Activated naive CD8-positive, alpha-beta T cell treated with anti-CD3 and anti-CD28 coated beads, Interleukin-2, amount 50 U/mL, for 24 hours (primary cell): ENCODE measurements at places on chromosomes 4 and X.

- DNase-seq = peak; percentile 29
Observed at GRCh38 chr4:83212041-83212851, 72.4 kb downstream of the COQ2 start.

DNA sequence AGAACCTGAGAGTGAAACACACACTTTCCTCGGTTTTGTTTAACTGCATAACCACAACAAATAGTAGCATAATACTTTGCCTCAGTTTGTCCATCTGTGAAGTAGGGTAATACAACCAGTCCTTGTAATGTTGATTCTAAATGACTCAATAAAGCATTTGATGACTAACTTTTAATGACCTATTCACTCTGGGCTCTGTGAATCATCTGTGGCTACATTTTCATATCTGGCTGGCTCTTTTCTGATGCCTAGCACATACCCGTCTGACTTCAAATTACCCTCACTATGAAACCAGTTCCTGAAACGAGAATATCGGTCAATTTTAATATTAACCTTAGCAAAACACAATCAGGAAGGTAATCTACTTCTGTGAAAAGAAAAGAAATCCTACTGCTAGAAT is 151.0 kb downstream of the SH2D1A start:
- DNase-seq = no peak

GRCh38 chr4:55087913-55088260 is 37.5 kb downstream of the KDR start:
- no peak for DNase-seq

DNA sequence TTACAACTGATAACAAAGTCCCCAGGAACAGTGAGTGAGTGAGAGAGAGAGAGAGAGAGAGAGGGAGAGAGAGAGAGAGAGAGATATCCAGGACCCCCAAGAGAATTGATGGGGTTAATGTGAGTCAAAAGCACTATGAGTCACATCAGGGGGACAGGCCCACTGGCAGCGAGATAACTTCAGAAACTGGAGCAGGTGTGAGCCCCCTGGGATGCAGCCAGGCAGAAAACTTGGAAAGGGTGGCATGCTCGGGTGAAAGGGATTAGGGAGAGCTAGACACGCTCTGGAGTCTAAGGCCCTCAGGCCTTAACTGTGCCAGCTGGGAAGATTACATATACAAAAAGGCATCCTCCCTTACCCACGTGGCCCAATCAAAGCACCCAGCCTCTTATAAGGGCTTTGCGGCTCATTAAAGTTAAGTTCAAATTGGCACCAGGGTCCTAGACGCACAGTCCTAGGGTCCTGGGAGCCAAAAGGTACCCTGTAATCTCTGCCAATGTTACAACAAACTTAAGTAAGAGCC is 841 bp downstream of the ACOT9 start:
- DNase-seq = peak; percentile 19

GRCh38 chrX:80799584-80799983 is 10.1 kb downstream of the BRWD3 start:
- no peak for DNase-seq

DNA sequence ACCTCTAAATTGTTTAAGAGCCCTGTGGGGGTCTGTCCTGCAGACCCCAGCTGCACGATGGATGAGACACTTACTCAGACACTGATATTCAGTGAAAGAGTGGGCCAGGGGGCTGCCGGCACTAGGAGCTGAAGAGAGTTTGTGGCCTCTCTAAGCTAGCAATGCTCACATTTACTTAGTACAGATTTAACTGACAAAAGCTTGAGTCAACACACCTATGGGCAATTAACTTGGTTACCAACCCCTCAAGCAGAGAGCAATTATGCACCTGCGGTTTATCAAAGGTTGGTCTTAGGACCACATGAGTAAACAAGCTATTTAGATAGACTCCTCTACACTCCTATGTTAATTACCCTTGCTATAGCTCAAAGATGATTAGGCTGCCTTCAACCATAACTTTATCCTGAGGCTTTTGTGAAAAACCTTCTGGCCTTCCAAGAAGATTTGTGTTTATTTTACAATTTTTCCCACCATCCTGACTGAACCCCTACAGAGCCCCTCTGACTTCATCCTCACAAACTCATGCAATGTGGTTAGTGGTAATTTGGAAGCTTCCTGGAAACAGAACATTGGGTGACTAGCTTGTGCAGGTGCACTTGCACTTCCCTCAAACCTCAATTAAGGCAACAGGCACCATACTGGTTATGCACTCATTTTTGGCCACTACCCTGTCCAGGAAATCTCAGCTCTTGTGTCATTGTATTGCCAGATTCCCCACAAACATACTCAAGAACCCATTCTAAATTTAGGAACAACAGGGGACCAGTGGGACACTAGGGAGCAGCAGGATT is 234.4 kb upstream of the ITM2A start:
- DNase-seq = no peak

GRCh38 chr4:40563401-40563800 is 66.3 kb downstream of the RBM47 start:
- no peak for DNase-seq

DNA sequence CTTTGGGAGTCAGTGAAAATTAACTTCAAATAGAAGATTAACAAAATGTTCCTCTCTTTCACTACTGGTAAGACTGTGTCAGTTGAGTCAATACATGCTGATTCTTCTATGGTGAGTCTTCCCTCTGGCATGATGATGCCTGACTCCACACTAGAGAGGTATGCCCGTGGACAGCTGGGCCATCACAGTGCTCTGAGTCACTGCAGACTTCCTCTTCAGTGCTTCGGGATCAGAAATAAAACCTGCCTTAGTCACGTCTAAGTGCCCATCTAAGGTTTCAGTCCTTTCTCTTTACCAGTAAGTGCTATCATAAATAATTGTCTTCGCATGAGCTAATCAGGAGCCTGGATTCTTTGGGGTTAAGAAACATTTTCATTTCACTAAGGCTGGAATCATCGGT is 1.6 kb upstream of the ASB5 start:
- DNase-seq = no peak

- no peak for DNase-seq
Observed at GRCh38 chrX:15515931-15516330, 15.3 kb downstream of the BMX start.

- DNase-seq = no peak
Observed at GRCh38 chr4:147388018-147388417, 92.9 kb upstream of the EDNRA start.

GRCh38 chr4:68466185-68466584 is 18.9 kb downstream of the TMPRSS11E start:
- DNase-seq = no peak

- no peak for DNase-seq
Observed at GRCh38 chr4:38670939-38671591, 7.1 kb downstream of the KLF3 start.

DNA sequence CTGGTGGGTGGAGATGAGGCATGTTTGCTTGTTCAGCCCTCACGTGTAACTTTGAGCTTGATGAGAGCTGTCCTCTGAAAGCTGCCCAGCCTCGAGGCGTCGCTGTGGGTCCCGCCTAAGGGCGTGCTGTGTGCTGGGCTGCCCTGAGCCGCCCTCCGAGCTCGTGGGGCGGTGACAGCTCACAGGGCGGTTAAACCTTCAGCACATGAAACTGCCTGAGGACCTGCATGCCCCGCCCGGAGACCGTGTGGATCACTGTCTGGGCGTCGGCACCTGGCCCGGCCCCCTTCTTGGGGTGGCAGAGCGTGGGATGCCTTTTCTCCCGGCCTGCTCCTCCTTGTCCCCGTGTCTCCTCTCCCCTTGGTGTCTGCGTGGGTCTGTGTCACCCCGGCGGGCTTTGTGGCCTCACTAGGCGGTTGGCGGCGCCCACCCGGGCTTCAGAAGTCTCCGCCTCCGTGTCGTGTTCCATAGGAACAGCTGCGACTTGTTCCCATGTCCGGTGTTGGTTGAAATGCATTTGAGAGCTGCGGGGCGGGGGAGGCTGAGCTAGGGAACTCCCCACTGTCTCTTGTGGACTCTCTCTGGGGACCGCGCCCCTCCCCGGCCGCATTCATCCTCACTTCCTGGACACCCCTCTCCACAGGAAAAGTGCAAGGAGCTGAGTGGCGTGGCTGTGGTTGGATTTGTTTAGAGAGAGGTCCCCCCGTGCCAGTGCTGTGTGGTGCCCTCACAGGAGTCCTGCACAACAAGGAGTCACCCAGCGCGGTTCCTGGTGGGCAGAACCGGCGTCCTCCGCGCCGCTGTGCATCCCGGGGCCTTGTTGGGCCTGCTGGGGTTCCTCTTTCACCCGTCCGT is 6.8 kb downstream of the AKAP17A start:
- no peak for DNase-seq

DNA sequence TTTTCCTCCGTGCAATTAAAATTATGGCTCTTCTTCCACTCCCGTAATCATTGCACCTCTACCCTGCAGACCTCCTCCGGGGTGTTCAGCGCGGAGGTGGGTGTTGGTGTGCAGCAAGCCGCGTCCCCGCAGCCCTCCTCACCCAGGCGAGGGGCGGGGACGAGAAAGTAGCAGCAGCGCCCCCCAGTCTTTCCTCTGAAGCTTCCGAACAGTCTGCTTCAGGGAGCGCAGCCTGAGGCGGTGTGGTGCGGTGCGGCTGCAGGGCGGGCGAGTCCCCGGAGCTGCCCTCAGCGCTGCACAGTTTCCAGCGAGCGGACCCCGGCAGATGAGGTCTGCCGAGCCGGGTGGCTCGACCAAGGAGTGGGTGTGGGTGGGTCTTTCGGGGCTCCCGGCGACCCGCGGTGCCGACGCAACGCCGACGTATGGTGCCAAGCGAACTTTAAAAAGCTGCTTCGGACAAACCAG is at the start of gene FRAS1:
TSS of gene FRAS1 (plus strand) at position 189 of the 465 bp plus-strand sequence. CDS start 687 bp downstream, outside the sequence.
- peak; percentile 21 for DNase-seq
